ENCODE measurements at places on chromosomes 2 and 18.
A peak's percentile ranks its signal among the peaks of the same experiment; 100 is the strongest.

DNA sequence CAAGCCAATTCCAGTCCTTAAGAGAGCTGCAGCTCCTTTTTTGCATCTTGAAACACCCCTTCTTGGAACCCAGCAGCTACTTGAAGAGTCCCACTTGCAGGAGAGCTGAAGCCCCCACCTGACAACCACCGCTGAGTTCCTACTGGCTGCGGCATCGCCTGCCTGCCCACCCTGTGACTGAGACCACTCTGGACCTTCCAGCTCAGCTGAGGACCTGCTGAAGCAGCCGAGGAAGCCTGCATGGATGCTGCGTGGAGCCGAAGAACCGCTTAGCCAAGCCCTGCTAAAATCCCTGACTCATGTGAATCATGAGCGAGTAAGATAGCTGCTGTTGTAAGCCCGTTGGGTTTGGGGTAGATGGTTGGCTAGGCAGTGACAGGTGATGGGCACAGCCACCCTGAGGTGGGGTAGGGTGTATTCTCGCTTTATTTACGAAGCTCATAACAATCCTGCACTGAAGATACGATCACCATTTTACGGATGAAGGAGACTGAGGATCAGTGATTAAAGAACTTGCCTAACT is 78.4 kb downstream of the INHBB start:
- no peak for DNase-seq

- no peak for DNase-seq
Observed at GRCh38 chr18:48868468-48869466, 82.0 kb downstream of the SMAD7 start.

DNA sequence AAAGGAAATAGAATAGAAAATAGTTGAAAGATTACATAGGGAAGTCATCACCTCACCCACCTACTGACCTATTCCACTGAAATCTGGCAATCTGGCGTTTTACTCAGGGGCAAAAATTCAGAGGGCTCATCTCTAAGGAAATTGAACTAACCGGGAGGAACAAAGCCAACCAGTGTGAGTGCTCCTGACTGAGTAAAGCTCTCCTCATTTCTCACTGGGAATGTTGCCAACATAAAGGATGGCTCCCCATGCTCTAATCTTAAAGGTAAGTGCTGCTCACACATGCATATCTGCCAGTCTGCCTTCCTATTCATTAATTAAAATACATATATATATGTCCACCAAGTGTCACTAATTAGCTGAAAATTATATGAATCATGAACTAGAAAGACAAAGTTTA is 13.5 kb upstream of the DOK6 start:
- DNase-seq, result no peak

DNA sequence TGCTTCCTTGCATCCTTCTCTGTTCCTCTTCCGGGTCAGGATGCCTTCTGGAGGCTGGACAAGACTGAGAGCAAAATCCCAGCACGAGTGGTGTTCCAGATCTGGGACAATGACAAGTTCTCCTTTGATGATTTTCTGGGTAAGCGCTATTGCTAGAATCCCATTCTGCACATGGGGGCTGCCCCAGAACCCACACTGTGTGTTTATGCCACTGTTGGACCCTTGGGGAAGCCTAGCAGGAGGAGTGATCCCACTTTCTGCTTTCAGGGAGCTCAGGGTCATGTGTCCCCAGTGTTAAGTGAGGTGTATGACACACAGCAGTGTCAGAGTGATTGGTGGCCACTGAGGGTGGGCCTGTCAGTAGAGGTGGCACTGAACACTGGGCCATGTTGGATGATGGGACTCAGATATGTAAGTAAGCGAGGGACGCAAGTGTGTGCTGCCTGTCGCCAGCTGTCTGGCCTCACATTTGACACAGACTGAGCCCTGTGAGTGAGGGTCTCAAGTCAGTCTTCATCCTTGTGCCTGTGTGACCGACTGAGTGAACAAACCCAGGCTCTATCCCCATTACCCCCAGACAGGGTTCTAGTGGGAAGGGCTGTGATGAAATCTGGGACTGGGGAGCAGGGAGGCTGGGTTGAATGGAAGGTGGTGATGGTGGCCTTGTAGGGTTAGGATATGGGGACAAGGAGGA is 220.9 kb downstream of the DYSF start:
- DNase-seq, result no peak

- no peak for DNase-seq
Observed at GRCh38 chr2:205915130-205915524, 170.8 kb downstream of the INO80D start.

DNA sequence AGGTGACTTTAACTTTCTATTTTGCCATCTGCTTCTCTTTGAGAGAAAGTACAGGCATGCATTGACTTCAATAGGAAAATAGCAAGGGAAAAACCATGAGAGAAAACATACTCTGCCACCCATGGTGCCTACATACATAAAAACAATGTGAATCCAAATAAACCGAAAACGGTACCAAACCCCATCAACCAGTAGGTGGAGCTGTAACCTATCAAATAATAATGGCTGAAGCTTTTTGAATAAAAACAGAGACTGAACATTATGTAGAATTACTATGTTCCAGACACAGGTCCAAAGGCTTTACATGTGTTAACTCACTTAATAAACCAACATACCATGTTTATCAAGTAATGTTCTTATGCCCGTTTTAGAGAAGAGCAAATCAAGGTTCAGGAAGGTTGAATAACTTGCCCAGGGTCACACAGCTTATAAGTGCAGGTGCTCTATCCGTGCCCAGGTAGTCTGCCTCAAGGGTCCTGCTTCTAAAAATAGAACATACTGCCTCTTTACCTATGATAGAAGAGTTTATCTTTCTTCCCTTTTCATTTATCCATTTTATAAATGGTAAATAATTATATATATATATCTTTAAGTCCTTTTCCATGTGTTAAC is 293.9 kb upstream of the SYT4 start:
- peak; percentile 77 for DNase-seq

DNA sequence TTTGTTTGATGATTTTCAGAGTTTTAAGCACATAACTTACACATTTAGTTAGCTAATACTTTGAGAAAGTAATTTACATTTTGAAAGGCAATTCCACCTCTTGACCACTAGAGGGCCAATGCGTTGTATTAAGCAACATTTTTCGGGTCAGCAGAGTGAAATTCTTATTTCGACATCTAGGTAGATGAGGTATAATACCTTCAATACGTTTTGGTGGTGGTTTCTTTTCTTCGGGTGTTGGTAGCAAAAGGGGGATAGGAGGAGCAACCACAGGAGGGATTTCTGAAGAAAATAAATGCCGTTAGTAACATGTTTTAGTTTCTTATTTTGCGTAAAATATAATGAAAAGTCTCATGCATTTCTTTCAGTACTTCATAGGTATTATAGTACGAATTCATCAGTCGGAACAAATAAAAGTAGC is 106.3 kb downstream of the TTN start:
- no peak for DNase-seq

DNA sequence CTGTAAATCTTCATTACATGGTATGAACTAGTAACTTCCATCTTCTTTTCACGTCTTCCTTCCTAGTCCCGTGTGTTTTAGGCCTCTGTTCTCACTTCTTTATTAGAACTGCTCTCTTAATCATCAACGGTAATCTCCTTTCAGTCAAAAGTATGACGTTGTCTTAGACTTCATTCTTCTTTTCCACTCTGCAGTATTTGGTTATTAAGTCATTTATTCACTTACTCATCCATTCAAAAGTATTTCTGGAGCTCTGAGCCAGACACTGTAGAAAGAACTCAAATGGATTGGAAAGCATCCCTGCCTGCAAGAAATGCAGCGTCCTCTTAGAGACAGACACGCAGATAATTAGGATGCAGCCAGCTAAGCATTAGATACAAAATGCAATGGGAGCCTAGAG is 494.6 kb upstream of the NRP2 start:
- no peak for DNase-seq

- no peak for DNase-seq
Observed at GRCh38 chr2:231546014-231546715, 15.9 kb upstream of the NMUR1 start.

DNA sequence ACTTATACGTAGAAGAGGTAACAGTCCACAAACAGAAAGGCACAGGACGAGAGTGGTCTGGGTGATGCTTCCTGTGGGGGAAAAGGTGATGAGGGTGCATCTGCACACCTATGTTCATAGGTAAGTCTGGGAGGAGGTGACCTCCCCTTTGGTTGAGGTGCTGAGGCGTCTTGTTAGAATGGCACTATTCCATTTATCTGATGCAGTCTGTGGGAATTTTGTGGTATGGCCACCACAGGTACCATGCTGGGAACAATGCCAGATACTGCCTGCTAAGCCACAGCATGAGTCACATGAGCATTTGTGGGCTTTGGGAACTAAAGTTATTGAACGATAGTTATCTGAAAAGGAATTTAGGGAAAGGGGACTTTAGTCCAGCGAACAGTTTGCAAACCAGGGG is 27.9 kb downstream of the IL37 start:
- no peak for DNase-seq

DNA sequence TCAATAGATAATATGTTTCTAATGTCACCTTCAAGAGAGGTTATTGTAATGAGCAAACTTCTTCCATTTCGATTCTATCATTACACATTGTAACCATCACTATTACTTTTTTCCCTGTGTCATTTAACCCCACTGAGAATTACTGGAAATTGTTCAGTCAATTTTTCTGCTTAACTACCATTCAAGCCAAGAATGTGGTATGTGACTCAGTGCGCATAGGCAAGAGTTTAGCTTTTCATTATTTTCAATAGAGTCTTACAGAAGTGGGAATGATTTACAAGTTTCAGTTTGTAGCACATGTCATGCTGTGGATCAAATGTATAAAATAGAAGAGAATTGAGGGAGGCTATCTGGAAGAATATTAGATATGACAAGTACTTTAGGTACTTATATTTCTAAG is 34.3 kb upstream of the PIEZO2 start:
- no peak for DNase-seq

- DNase-seq, result no peak
Observed at GRCh38 chr18:30094556-30094955, 948.0 kb downstream of the DSC3 start.

DNA sequence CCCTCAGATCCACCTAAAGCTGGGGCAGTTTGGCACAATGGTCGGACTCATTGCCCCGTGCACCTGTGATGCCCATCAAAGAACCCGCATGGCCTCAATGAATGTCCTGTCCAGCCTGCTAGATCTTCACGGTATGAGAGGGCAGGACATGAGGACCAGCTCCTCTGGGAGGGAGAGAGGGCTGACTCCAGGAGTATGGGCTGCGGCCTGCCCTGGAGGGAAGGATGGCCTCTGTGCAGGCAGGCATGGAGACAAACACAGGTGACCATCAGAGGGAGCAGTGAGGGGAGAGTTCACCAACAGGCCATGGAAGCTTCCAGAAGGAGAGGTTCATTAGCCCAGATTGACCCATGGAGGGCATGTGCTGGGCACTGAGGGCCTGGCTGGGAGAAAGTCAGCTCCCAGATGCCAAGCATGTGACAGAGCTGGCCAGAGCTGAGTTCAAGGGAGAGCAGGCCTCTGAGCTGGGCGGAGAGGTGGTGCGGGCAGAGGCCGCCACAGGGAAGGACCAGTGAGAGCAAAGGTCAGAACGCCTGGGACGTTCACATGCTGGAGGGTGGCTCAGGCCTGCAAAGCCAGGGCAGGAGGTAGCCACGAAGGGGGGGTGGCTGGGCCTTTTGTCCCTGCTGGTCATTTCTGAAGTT is 36.2 kb downstream of the HJURP start:
- DNase-seq, result no peak

- peak; percentile 41 for DNase-seq
Observed at GRCh38 chr2:66575625-66576310, 140.8 kb downstream of the MEIS1 start.

DNA sequence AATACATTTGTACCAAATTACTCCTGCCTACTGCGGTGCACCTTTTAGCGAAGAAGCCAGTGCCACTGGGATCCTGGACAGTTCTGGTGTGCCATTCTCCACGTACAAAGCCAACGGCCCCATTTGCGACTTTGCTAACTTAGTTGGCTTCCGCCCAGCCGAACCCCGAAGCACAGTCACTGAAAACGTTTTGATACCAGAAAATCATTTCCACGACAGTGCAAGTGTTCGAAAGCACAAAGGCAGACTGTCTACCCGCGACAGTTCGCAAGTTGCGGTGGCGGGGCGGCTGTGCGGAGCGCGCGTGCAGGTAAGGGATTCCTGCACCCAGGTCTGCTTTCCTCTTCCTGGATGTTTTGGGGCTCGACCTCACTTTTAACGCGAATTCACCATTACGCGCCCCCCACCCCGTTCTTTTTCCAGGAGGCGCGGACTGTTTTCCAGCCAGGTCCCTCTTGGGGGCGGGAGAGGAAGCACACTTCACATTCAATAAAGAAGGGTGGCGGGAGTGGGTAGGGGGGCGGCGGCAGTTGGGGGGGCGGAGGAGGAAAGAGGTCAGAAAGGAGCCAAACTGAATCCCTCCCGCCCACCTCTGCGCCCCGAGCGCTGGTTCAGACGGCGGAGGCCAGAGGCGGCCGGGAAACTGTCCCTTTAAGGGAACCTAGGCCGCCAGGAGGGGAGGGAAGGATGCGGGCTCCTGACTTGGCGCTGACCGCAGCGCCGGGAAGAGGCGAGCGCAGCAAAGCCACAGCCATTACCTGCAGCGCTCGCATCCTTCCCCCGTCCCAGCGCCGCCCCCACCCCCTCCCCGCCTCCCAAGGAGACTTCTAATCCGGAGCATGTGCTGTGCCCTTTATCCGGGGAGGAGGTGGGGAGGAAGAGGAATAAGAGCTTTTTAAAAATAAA is 107.4 kb upstream of the KCTD1 start:
- peak; percentile 89 for DNase-seq

DNA sequence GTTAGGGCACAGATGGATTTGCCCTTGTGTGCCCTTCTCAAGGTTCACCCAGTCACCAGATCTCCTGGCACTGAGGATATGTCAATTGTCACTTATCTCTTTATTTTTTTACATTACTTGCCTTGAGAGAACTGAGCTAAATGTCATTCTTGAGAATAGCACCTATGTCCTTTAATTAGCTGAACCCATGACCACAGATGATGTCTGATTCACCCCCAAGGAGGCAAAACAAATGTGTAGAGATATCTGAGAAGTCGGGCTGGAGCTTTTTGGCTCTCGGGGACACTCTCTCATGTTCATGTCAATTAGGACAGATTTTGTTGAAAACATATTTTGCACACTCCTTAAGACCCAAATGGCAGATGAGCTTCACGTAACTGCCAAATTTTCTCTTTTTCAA is 171.4 kb upstream of the LRRTM1 start:
- DNase-seq, result no peak

Data from G401 (cell line).